ENCODE measurements at places on chromosomes 1 and 21.
A peak's percentile ranks its signal among the peaks of the same experiment; 100 is the strongest.

GRCh38 chr21:43712268-43712942, 6.5 kb upstream of the PDXK start:
- no peak for DNase-seq

- DNase-seq, result no peak
Observed at GRCh38 chr1:47894410-47895278, 102.5 kb downstream of the TRABD2B start.

DNA sequence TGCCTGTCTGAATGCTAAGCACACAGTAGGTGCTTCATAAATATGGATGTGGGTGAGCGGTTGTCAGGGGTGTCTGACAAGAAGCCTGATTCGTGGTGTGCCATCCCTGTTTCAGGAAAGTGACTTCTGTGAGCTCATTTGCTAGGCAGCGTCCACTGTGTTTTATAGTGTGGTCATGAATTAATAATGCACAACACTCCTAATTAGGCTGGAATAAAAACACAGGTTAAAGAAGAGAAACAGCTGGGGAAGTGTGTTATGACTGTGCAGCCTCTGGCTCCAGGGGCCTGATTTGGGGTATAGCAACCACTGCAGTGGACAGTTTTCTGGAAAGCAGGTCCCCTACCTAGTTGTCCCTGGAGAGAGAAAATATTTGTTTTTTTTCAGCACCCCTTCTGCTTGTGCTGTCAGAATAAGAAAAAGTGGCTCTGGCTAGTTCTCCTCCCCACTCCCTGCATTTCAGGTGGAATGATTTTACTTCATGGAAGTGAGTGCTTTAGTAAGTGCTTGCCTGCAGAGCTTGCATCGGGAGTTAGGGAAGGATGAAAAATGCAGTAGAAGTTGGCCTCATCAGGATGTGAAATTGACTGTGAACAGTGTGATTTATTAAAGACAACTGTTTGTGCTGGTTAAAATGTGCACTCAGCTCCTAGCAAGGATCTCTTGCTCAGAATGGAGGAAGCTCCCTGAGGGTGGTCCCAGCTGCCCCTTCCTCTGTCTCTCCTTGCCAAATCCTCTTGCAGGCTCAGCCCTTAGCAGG, 333.8 kb downstream of the HHAT start:
- DNase-seq, result no peak

GRCh38 chr21:36354918-36355680, 30.1 kb upstream of the CHAF1B start:
- no peak for DNase-seq

GRCh38 chr1:67058761-67059160, 4.8 kb upstream of the SLC35D1 start:
- DNase-seq, result no peak

DNA sequence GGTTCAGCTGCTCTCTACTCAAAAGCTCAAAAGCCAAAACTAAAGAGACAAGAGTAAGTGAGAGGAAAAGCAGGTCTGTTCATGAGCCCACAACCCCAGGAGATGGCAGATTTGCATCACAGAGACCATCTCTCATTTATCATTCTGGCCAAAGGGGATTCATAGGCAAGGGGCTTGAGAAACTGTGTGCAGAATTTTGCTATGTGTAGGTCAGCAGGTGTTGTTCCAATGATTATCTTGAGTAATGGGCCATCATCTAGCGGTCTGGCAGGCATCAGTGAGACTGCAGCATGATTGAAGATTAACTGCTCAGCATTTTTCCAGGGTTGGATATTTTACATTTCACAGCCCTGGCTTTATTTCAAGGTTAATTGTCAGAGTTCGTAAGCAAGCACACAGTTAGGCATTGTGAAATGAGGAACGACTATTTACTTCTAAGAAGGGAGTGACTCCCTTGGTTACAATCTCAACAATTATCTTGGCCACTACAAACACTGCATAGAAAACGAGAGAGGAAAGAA, 1204.6 kb upstream of the TMPRSS15 start:
- no peak for DNase-seq

GRCh38 chr1:66705110-66705509, 47.1 kb upstream of the DYNLT5 start:
- no peak for DNase-seq

- no peak for DNase-seq
Observed at GRCh38 chr1:183920651-183921050, 115.7 kb downstream of the RGL1 start.

DNA sequence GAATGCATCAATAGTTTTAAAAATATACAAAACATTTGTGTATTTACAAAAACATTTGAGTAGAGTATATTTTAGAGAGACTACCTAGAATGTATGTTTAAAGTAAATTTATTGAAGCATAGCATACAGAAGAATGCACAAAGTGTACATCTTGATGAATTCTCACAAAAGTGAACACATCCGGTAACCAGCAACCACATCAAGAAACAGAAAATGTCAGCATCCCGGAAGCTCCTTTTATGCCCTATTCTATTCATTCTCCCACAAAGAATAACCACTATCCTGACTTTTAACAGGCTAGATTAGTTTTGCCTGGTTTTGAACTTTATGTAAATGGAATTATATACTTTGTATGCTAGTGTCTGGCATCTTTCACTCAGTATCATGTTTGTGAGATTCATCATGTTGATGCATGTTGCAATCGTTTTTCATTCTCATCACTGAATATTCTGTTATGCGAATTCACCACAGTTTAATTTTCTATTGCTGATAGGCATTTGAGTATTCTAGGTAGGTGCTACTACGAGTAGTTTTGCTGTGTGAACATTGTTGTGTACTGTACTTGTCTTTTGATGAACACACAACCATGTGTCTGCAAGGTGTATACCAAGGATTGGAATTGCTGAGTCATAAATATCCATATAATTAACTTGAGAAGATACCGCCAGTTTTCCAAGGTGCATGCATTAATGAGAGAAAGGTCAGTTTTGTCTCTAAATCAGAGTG, 75.4 kb downstream of the CACHD1 start:
- no peak for DNase-seq

GRCh38 chr1:3837200-3837599, 19.8 kb downstream of the CEP104 start:
- DNase-seq, result no peak

DNA sequence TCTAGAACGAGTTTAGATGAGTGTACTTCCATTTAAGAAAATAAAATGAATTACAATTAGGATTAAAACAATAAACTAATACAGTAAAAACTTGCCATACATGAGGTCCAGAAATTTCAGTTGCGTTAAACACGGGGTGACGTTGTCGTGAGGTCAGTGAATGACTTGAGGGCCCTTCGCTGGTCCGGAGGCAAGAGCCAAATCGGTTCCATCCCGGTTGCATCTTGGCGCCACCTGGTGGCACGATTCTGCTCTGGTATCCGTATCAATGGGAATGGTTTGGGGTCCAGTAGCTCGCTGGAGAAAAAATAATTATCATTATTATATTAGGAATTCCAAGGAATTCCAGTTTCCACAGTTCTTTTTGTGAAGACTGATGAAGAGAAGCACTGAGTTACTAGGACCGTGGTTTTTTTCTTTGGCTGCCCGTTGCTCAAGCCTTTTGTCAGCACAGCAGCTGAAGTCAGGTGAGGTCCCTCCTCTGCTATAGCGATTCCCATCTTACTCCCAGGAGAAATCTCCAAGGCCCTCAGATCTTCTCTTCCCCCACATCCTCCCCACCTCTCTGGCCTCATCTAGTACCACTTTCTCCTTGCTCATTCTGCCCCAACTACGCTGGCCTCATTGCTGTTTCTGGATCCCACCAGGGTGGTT, 161.4 kb downstream of the SLC35F3 start:
- DNase-seq, result peak; percentile 91

DNA sequence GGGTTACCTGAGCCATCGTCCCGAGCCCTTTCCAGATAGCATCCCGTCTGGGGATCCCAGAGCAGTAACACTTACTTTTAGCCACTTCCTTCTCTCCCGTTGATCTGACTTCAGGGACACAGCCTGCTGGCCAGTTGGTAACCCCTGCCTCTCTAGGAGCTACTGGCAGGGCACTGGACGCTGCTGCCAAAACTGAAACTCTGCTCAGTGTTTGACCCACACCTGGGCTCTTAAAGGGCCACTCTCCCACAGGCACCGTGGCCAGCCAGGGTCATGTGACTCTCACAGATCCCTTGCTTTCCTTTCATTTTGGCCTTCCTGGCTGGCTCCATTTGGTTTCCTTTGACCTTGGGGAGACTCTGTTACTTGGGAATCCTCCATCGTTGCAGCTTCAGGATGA, at the start of gene PIGR:
Gene PIGR (minus strand): TSS at position 206 of the 400 bp plus-strand sequence. CDS start 5,935 bp downstream, outside the sequence.
- DNase-seq, result no peak

DNA sequence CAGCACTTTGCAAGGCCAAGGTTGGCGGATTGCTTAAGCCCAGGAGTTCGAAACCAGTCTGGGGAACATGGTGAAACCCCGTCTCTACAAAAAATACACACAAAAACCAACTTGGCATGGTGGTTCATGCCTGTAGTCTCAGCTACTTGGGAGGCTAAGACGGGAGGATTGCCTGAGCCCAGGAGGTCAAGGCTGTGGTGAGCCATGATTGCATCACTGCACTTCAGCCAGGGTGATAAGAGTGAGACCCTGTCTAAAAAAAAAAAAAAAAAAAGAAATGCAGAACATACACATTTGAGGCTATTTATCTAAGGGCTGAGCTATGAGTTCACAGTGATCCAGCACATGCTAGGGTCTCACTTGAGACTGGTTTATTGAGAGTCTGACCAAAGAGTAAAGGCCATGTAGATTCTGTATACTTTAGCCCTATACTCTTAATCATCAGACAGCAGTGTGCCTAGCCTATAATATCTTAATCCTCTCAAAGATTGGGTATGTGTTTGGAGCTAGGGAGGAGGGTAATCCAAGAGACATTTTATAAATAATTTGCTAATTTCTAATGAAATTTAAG, 23.9 kb downstream of the RNF2 start:
- no peak for DNase-seq

DNA sequence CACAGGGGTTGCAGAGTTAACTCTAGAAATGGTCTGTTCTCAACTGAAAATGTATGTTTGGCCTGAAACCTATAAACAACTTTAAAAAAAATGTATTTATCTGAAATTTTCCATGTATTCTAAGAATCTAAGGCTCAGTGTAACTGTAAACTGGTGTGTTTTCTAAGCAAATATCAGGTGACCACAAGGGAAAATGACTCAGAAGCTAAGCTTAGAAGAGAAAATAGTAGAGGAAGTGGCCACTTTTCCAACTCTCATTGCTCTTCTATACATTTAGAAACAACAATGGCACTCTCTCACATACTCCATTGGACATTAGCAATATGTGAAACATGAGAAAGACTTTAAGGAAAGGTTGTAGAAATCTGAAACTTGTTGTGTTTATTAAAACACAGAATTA, 7.5 kb downstream of the TNFSF18 start:
- DNase-seq, result no peak

DNA sequence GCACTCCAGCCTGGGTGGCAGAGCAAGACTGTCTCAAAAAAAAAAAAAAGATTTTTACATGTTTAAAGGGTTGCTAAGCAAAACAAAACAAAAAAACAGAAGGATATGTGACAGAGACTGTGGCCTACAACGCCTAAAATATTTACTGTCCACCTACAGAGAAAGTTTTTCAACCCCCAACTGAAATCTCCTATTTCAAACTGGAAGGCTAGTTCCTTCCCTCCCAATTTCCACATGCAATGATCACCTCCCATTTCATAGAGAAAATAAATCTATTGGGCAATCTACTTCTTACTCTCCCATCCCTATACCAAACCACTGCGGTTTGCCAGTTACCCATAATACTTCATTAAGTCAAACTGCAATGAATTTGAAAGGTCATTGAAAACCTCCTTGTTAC, 74.2 kb downstream of the ST3GAL3 start:
- no peak for DNase-seq

DNA sequence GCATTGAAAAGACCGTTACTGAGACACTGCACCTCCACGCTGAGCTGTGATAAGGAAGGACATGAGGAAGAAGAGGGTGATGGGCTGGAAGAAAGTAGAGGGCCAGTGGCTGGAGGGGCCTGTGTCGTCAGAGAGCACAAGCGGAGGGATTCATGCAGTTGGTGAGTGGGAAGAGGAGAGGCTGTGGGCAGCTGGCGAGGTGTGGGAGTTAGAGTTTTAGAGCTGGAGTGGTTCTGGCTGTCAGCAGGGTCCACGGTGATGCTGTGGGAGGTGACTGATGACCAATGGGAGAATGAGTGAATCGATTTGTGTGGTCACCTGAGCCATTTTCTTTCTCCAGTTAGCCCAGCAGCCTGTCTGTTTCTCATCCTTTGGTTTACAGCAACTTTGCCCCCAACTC, 66.2 kb upstream of the SLC2A1 start:
- no peak for DNase-seq

DNA sequence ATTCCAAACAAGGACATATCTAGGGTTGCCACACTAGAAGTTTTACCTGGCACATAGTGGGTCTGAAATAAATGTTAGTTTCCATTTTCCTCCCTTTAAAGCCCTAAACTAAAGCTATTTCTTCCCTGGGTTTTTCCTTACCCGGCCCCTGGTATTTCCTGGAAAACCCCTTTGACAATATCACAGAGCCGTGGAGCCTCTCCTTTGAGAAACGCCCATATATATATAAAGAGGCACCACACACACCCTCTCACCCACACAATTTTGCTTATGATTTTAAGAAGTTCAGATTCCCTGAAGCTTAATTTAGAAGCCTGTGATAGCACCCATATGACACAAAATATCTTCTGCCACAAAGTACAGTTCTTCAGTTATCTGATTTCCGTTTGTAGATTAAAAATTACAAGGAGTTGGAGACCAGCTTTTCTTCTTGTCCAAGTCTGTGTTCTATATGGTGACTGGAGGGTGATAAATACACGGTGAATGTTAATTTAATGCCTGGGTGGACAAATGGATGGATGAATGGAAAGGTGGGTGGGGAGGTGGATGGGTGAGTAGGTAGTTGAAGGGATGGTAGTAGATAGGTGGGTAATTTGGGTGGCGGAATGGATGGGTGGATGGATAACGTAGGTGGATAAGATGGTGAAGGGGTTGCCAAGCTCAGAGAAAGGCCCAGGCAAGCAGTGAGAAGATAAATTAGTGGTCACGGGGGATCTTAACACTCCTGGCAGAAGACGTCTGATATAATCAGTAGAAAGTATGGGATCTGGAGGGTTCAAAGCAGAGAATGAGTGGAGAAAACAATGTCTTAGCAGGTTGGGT, 154.4 kb upstream of the FGGY start:
- DNase-seq, result no peak

- no peak for DNase-seq
Observed at GRCh38 chr1:235067396-235068157, 61.1 kb downstream of the TOMM20 start.
